ENCODE measurements at places on chromosomes 3 and 15.

- H3K27me3 ChIP-seq: no peaks in the 10 kb centered on the region
- H3K27ac ChIP-seq: no peak overlapping the region
- no peak overlapping the region for H3K4me3 ChIP-seq
- no peak for DNase-seq
- H3K4me1 ChIP-seq: no peaks in the 10 kb centered on the region
These were observed 1021.0 kb downstream of the EPHA3 start for GRCh38 chr3:90128391-90128790.

- peaks cover 4% of the 10 kb centered on the region for H3K4me1 ChIP-seq
- H3K36me3 ChIP-seq: peaks cover 7% of the 10 kb centered on the region
- no peaks in the 10 kb centered on the region for H3K27me3 ChIP-seq
- no peak for DNase-seq
- H3K27ac ChIP-seq: no peak overlapping the region
- no peak overlapping the region for H3K4me3 ChIP-seq
These were observed 55.1 kb downstream of the PLXNA1 start for GRCh38 chr3:127037971-127038446.

DNA sequence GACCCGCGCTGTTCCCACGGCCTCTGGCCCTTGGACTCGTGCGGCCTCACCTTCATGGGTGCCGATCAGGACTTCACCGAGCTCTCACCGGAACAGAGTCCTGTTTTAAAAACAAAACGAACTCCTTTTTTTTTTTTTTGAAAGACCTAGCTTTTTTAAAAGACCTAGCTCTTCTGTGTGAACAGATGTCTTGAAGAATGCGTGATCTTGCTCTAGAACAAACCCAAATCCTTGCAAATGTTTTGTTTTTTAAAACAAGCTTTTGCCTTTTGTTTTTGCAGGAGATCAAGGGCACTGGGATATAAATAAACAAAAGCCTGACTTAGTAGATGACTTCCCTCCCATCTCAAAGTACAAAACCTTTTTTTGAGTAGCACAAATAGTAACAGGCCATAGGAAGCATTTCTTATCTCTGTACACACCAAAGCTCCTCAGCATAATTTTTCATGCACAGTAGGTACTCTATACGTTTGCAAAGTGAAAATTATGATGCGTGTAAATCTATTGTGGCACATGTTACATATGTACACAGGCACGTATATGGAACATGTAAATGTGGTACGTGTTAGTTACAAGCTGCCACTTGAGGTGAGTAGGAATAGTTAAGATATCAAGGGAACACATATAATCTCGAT is 1.1 kb upstream of the MSL2 start:
- DNase-seq: no peak
- H3K27ac ChIP-seq: peak overlapping the region; percentile 99
- no peaks in the 10 kb centered on the region for H3K36me3 ChIP-seq
- peak overlapping the region; percentile 94 for H3K4me3 ChIP-seq
- no peaks in the 10 kb centered on the region for H3K4me1 ChIP-seq

GRCh38 chr15:39084674-39085530 is 496.0 kb upstream of the THBS1 start:
- H3K4me1 ChIP-seq: peaks cover 3% of the 10 kb centered on the region
- H3K27me3 ChIP-seq: no peaks in the 10 kb centered on the region
- peak overlapping the region; percentile 65 for H3K27ac ChIP-seq
- H3K36me3 ChIP-seq: no peaks in the 10 kb centered on the region
- peak; percentile 92 for DNase-seq
- no peak overlapping the region for H3K4me3 ChIP-seq

DNA sequence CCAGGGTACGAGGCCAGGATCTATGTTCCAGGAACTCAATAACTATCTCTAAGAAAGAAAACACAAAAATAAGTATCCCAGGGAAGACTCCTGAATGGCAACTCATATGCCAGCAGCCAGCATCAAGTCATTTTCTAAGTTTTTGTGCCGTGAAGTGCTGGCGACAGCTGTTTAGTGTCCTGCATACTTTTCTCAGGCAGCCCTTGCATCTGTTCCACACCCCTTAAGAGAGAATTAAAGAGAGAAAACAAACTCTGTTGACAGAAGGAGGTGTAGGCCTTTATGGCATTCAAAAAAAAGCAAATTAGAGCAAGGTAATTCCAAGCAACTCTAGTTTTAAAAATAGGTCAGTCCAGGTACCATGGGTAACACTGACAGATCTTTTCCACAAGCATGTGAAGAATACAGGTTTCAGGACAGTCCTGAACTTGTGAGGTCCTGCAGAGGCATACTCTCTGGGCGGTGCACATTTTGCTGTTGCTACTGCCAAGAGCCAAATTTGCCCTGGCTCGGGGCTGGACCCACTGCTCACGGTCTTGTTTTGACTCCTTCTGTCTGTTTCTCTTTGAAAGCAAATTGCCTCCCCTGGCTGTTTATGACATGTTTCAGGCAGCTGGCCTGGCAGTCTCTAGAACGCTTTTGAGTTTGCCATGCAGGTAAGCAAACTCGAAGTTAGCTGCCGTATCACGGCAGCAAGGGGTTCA is 252.1 kb upstream of the ADAMTS9 start:
- no peaks in the 10 kb centered on the region for H3K36me3 ChIP-seq
- no peak overlapping the region for H3K4me3 ChIP-seq
- DNase-seq: no peak
- H3K27ac ChIP-seq: no peak overlapping the region

DNA sequence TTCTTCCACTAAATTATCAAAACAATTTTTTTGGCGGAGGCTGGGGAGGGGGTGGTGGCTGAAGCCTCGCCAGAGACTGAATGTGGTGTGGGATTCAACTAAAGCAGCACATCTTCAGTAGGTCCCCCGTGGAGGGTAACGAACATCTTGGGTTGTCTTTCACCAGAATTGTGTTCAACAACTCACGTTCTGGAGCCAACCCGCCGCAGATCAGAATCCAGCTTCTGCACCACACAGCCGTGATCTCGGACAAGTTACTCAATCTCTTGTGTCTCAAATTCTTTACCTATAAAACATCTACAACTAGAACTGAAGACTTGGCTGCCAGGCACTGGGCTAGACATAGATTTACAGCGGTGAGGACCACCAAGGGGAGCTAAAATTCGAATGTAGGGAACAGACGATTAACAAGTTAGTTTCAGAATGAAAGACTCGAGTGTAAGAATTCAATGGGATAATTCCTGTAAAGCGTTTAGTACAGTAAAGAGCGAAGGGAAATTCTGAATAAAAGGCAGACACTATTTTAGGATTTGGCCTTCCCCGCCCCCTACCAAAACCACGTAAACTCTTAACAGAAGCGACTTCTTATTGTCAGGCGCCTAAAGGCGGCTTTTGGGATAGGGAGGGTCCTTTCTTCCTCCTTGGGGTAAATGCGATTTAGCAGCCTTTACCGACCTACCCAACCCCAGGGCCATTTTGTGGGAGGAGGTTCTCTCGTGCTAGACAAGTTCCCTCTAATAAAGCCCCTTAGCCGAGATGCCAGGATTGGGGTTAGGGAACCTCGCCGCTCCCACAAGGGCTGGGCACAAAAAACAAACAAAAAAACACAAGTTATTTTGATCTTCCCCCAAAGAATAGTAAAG is 697 bp upstream of the RAB5A start:
- peak overlapping the region; percentile 95 for H3K4me3 ChIP-seq
- peak overlapping the region; percentile 98 for H3K27ac ChIP-seq
- no peak for DNase-seq
- no peaks in the 10 kb centered on the region for H3K27me3 ChIP-seq

- H3K4me3 ChIP-seq: no peak overlapping the region
- no peaks in the 10 kb centered on the region for H3K27me3 ChIP-seq
- no peaks in the 10 kb centered on the region for H3K36me3 ChIP-seq
- no peaks in the 10 kb centered on the region for H3K4me1 ChIP-seq
- H3K27ac ChIP-seq: no peak overlapping the region
These were observed 14.8 kb upstream of the RNF7 start for GRCh38 chr3:141723255-141723654.

DNA sequence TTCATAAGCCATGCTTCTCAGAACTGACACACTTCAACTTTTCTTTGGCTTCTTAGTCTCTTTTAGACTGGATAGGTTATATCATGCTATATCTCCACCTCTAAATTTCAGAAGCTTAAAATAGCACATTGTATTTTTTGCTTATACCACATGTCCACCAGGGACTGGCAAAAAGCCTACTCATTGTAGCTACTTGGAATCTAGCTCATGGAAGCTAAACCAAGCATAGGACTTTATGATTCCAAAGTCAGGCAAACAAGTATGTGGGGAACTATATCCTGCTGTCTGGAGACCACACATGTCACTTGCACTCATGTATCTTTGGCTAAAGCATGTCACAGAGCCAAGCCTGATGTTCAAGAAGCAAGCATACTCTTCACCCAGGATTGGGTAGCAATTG is 245.0 kb upstream of the RASGRP1 start:
- no peak overlapping the region for H3K4me3 ChIP-seq
- H3K36me3 ChIP-seq: no peaks in the 10 kb centered on the region
- H3K4me1 ChIP-seq: no peaks in the 10 kb centered on the region
- H3K27me3 ChIP-seq: no peaks in the 10 kb centered on the region
- H3K27ac ChIP-seq: no peak overlapping the region
- peak; percentile 52 for DNase-seq

DNA sequence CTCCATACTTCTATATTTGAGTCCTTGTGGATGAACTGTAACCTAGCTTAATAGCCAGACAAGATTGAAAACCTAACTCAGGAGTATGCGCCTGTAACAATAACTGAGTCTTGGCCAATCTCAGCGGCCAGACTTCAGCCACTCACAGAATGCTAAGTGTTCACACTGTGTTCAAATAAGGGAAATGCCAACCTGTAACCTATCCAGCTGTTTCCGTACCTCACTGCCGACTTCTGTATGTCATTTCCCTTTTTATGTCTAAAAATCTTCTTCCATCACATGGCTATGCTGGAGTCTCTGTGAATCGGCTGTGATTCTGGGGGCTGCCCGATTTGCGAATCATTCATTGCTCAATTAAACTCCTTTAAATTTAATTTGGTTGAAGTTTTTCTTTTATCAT is 169.2 kb downstream of the NFKBIZ start:
- DNase-seq: no peak
- H3K4me3 ChIP-seq: no peak overlapping the region
- no peaks in the 10 kb centered on the region for H3K27me3 ChIP-seq
- H3K27ac ChIP-seq: no peak overlapping the region

Measured in fibroblast of lung (primary cell).